ENCODE measurements at places on chromosomes 4 and X.
A peak's percentile ranks its signal among the peaks of the same experiment; 100 is the strongest.

DNA sequence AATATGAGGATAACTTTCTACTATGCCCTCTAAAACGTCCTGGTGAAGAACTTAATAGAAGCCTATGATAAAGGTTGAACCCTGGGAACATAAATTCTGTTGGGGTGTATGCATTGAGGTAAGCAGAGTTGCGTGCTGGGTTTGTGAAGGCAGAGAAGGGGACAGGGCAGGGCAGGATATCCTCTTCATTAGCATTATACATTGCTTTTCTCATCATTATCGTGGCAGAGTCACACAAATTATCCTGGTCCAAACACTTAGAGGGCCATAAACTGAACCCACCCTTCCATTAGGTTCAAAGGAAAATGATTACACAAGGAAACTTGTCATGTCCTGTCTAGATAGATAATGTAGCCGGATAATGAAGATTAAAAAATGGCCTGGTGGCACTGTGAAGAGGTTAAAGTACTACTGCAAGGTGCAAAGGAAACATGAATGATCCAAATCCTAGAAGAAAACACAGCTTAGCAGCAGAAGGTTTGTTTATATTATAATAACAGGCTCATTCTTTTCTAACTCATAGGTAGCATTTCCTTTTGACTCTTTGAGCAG lies 189.1 kb downstream of the SPCS3 start:
- no peak for DNase-seq

- DNase-seq, result no peak
Measured at GRCh38 chrX:38112566-38112965, 106.2 kb downstream of the SYTL5 start.

DNA sequence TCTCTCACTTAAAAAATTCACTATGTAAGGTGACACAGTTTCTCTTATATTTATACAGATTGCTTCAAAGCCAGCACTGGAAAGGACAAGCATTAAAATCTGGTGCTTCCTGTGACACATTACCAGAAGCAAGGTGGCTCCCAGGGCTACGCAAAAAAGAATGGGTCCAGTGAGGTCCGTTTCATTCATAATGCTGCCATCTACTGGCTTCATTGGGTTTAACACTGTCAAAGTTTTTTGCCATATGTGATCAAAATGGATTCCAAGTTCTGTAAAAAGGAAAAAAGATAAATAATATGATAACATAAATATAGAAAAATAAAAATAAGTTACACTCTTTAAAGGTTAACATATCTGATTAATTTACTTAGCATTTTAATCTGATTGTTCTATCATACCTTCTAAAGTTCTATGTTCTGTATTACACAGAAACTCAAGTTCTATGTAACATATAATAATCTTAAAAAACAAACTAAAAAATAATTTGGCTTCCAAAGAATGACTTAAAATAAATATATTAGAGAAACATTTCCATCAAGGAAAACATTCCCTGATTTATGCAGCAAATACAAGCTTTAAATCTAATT lies 22.1 kb downstream of the YIPF7 start:
- peak; percentile 78 for DNase-seq

DNA sequence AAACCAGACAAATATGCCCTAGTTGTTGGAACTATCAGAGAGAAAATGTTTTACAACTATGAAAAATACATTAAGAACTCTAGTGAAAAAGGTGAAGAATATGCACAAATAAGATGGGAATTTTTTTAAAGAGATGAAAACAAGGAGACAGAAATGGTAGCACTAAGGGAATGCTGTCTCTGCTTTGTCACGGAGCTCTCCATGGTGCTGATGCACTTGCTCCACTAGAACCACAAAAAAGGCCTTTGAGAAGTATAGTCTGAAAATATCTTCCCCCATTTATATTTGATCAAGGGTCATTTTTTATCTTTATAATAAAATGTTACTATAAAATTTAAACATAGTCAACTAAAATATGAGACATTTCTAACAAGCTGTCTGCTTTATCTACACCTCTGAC lies 1655.5 kb upstream of the AGA start:
- no peak for DNase-seq

DNA sequence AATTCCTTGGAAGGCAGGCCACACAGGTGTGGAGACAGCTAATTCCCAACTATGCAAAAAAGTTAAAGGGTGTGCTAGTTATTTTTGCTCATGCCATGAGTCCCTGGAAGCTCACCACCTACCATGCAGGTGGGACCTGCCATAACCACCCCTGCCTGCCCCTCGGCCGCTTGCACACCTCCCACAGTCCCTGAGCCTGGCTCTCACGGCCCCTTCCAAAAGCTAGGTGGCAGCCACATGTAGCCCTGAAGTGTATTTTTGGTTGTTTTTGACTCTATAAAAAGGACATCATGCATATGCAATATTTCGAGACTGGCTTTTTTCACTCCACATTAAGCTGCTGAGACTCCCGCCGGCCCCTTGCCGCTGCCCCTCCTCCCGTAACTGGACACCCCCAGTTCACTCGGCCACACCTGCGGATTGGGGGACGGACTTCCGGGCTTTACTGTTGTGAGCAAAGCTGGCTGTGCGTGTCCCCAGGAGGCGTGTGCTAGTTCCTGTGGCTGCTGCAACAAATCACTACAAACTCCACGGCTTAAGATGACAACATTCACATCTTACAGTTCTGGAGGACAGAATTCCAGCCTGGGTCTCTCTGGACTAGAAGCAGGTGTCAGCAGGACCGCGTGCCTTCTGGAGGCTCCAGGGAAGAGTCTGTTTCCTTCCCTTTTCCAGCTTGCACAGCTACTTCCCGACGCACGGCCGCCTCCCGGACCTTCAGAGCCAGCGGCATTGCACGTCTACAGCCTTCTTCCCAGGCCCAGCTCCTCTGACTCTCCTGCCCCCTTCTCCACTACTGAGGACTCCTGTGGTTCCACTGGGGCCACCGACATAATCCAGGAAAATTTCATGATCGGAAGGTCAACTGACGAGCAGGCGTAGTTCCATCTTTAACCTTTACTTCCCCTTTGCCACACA lies 24.8 kb downstream of the ZFYVE28 start:
- peak; percentile 87 for DNase-seq

Measured in stomach (tissue), 19 donors.